ENCODE measurements at places on chromosomes 11 and 22.
A peak's percentile ranks its signal among the peaks of the same experiment; 100 is the strongest.

- no peak for DNase-seq
Observed at GRCh38 chr22:38144025-38144405, 33.5 kb upstream of the BAIAP2L2 start.

DNA sequence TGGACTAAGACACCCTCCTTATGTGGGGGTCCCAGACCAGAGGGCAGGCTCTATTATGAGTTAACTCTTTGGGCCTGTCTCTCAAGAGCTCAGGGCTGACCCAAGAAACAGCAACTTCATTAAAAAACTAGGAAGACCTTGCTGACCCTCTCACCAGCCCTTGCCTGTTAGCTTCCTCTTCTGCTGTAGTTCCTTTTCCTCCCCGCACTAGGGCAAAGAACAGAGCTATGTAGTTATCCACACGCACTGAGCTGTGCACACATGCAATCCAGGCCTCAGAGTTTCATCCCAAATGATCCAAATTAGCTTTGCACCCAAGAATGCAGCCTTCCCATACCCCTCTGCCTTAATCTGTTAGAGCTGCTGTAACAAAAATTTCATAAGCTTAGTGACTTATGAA lies 539.6 kb upstream of the CADM1 start:
- no peak for DNase-seq

- no peak for DNase-seq
Observed at GRCh38 chr11:88359541-88359940, 22.0 kb upstream of the CTSC start.

- no peak for DNase-seq
Observed at GRCh38 chr22:39631381-39632286, 61.1 kb downstream of the CACNA1I start.

DNA sequence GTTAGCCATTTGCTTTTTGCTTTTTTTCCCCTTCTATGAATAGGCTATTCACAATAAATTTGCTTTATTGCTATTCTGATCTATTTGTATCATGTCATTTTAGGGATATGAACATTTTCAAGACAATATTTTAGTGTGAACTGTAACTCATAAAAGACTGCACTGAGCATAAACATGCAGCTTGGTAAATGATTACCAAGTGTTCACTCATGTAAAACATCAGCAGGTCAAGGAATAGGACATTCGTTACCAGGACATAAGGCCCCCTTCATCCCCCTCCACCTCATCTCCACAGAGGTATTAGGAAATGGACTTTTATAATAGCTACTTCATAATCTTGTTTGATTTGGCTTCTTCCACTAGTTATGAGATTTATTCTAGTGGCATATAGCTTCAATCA lies 12.4 kb downstream of the NLRP14 start:
- DNase-seq = no peak

- DNase-seq = no peak
Observed at GRCh38 chr11:113895367-113896155, 9.0 kb upstream of the HTR3B start.

DNA sequence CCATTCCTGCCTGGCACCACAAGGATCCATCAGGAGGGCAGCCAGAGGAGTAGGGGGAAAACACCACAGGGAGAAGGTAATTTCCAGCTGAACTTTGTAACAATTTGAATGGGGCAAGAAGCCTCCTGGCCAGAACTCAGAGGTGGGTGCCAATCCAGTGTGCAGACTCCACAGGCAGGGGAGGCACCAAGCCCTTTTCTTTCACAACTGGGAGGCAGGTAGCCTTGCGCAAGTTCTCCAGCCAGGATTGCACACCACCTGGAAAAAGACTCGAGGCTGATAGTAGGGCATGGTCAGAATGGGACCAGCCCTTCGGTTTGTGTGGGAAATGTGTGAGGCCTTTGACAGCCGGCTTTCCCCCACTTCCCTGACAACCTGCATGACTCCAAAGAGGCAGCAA lies 161.9 kb upstream of the ARHGAP42 start:
- DNase-seq = no peak

- no peak for DNase-seq
Observed at GRCh38 chr11:86460461-86461385, 86.0 kb downstream of the CCDC81 start.

- no peak for DNase-seq
Observed at GRCh38 chr11:66844496-66845142, 1.4 kb downstream of the RCE1 start.

- DNase-seq = no peak
Observed at GRCh38 chr22:44445731-44446130, 52.3 kb downstream of the RTL6 start.

DNA sequence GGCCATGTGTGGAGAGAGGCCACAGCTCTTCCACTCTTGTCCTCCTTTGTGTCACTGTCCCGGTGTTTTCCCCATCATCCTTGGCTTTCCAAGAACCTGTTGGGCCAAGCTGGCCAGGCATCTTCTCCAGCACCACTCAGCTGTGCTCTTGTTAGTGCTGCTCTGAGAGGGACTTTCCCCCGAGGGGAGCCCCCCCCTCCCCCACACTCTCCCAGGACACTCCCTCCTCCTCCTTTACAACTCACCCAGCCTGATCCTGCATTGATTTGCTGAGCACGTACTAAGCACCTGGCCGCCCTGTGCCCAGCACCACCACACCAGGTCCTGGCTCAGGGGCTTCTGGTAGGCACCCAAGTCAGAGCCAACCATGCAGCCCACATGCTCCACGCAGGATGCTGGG lies 13.2 kb downstream of the TP53AIP1 start:
- no peak for DNase-seq

GRCh38 chr11:63518548-63518947 lies 12.7 kb downstream of the LGALS12 start:
- peak; percentile 44 for DNase-seq

DNA sequence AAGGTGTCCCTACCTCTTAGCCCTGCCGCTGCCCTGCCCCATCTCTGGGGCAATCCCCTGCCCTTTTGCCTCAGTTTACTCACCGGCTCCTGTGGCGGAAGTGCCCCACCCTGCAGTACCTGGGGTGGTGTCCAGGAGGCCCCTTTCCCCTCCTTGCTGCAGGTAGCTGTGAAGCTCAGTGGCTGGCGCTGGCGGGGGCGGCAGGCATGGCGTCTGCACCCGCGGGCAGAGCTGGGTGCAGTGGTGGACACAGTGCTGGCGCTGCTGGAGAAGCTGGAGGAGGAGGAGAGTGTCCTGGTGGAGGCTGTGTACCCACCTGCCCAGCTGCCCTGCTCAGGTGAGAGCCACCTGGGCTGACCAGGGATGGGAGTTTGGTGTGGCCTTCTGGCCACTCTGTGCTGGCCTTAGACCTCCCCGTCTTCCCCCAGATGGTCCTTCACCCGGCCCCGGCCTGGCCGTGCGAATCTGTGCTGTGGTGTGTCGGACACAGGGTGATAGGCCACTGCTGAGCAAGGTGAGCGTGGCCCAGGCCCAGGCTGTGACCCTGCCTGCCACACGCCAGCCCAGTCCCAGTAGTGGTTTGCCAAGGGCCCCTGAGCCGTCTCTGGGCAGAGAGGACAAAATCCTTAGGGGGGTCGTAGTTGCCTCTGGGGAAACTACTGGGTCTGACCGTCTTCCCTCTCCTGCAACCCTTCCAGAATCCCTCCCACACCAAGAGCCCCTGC lies 4.0 kb downstream of the CARNS1 start:
- no peak for DNase-seq

DNA sequence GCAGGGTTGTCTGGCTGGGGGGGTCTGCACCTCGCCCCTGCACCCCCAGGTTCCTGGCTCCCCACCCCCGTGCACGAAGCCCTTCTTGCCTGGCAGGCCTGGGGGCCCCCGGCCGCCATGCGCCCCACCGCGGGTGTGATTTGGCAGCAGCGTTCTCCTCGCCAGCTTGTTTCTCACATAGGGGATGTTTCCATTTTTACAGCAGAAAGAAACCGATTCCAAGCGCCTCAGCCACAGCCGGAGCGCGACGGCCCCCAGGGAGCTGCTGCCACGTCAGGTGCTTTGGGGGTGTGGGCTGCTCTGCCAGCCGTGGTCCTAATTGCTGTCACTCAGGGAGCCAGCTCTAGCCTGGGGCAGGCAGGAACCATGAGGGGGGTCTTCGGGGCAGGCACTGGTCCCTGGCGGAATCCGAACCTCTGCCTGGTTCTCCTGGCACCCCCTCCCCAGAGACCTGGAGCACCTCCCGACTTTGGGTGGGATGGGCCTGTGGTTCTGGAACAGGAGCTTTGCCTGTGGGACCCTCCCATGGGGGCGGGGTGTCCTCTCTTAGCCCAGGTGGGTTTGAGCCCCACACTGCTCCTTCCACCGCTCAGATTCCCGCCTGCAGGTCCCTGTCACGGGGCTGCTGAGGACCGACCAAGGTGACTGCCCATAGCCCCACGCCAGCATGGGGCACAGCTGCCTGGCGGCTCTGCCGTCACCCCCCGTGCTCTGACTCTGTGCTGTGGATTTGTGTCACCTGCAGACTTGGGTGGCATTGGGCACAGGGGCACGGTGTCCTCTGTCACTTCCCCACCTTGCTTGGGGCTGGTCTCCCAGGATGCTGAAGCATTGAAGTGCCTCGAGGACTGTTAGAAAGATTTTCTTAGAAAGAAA lies 54.0 kb downstream of the RTN4R start:
- no peak for DNase-seq

- no peak for DNase-seq
Observed at GRCh38 chr11:12149672-12150225, 39.4 kb downstream of the MICAL2 start.
